ENCODE measurements at places on chromosomes 3 and 15.

- DNase-seq, result no peak
These were observed 89.9 kb downstream of the RBMS3 start for GRCh38 chr3:29370476-29371420.

- DNase-seq, result no peak
These were observed 49.2 kb upstream of the RAD18 start for GRCh38 chr3:9012521-9012920.

GRCh38 chr3:30269751-30270445 lies 336.5 kb upstream of the TGFBR2 start:
- DNase-seq, result no peak

GRCh38 chr3:150252462-150252861 lies 155.6 kb upstream of the TSC22D2 start:
- DNase-seq, result no peak

GRCh38 chr3:8596321-8597218 lies 48.0 kb downstream of the SSUH2 start:
- DNase-seq, result no peak

DNA sequence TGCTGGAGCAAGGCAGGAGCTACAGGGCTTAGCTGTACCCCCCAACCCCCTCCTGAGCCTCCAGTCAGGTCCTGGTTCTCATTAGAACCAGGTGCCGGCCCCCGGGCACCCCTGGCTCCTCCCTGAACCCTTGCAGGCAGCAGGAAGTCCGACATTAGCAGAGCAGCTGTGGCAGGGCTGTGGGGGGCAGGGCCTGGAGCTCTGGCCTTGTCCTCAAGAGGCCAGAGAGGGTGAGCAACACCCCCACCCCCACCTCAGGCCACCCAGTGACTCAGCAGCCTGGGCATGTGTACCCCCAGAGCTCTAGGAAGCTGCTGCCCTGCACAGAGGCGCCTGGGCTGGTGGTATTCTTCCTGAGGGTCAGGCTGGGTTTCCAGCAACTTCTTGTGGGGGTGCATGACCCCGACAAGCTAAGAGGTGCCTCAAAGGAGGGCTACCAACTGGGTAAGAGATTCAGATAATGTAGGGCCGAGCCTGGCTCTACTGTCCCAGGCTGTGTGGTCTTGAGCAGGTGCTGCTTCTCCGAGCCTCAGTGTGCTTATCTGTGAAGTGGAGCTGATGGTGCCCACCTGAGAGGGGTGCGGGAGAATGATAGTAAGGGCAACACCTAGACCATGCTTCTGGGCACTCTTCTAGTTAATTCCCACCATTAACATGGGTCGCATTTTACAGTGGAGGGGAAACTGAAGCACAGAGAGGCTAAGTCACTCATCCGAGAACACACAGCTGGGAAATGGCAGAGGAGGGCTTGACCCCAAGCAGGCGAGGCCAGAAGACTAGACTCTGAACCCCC lies 16.0 kb downstream of the H1-8 start:
- DNase-seq, result no peak

DNA sequence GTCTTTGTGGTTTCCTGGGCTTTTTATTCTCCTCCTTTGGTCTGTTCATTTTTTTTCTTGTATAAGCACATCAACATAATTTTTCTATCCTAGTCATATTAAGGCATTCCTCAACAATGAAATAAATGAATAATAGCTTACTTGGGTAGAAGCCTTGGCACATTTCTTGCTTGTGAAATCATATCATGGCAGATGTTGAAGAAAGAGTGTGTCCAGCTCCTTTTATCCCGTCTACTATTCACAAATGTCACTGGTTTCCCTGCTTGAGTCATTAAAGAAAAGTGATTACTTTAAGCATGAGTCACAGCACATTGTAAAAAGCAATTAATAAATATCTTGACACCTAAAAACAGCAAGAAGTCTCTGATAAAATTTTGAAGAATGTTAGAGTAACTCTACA lies 42.1 kb downstream of the MINAR1 start:
- no peak for DNase-seq

DNA sequence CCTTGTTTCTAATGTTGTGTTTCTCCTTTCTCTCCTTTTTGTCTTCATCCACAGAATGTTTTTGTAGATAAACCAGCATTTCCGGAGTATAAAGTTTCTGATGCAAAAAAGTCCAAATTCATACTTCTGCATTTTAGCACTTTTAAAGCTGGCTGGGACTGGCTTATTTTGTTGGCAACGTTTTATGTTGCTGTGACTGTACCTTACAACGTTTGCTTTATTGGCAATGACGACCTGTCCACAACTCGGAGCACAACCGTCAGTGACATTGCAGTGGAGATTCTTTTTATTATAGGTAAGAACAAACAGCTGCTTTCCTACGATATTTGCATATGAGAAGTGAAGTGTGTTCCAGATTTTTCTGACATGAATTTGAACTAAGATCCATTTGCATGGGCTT lies 199.4 kb downstream of the KCNH8 start:
- DNase-seq, result no peak

- no peak for DNase-seq
These were observed 43.4 kb downstream of the ESYT3 start for GRCh38 chr3:138477801-138478200.

- no peak for DNase-seq
These were observed 46.9 kb upstream of the SLC7A14 start for GRCh38 chr3:170632780-170633179.

GRCh38 chr3:23952646-23953045 lies 7.6 kb downstream of the NR1D2 start:
- no peak for DNase-seq

DNA sequence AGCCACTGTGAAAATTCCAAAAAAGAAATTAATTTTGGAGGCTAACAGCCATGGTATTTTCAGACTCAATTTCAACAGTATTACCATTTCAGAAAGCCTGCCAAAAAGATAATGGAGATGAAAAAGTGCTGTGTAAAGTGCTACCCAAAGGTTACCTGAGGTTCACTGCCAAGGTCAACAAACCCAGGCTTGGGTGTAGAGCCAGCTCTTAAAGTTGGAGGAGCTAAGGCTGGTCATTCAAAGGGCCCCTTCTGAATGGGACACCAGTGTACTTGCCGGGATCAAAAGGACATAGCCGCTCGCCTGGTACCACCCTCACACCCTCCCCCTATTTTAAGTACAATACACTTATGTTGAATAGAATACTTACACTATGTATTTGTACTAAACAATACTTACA lies 64.5 kb downstream of the ETV5 start:
- DNase-seq, result no peak

GRCh38 chr3:167732313-167733065 lies 2.2 kb downstream of the PDCD10 start:
- DNase-seq, result no peak

DNA sequence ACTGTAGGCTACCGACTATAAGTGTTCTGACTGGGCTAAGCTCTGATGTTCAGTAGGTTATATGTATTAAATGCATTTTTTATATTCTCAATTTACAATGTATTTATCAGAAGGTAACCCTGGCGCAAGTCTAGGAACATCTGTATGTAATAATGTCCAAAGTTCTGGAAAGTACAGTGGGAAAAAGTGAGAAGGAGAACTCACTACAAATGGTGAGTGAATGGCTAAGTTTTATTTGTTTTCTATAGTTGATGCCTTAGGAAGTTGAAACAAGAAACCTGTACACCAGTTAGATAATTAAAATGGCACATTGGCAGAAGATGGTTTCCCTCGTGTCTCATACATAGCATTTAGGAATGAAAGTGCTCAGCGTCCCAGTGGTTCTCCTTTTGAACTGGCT lies 333.4 kb upstream of the THRB start:
- DNase-seq, result no peak

DNA sequence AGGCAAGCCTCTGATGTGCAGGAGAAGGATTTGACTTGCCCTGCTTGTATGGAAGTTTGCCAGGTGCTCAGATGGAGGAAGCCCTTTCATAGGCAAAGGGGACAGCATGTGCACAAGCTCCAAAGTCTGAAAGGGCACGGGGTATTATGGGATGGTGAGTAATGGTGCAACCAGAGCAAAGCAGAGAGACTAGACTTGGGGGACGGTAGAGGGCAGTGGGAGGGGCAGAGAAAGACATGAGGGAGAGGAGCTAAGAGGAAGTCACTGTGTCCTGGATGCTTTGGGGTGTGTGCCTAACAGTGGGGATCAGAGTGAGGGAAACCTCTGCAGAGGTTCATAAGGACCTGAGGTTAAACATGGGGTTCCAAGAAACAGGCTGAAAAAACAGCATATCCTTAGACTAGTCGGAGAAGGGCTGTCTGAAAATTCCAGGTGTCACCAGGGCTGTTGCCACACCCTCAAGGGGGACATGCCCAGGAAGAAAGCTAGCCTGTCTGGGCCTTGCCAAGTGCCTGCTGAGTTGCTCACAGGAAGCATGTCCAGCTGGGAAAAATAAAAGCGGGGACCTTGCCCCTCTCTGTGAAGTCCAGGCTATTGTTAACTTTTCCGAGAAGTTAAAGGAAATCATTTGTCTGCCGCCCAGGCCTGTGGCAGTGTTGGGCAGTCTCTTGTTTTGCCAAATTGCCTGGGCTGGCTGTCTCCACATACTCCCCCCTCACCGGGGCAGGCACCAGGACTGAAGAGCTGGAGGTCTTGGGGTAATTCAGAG lies 47.1 kb downstream of the HRH1 start:
- no peak for DNase-seq

DNA sequence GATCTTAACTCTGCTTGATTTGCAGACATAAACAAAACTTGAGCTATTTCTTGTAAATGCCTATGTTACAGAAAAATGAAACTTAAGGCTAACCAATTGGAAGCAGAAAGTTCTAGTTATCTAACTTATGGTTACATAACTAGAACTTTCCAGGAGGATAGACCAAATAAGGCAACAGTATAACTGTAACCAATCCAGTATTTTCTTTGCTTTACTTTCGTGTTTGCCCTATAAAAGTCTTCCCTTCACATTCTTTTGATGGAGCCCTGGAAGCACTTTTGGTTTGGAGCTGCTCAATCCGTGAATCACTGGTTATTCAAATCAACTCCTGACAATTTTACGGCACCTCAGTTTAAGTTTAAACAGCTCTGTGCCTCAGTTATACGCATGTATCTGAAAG lies 164.6 kb downstream of the SUCLG2 start:
- DNase-seq, result no peak

- no peak for DNase-seq
These were observed 29.5 kb downstream of the GYG1 start for GRCh38 chr3:149020839-149021252.

DNA sequence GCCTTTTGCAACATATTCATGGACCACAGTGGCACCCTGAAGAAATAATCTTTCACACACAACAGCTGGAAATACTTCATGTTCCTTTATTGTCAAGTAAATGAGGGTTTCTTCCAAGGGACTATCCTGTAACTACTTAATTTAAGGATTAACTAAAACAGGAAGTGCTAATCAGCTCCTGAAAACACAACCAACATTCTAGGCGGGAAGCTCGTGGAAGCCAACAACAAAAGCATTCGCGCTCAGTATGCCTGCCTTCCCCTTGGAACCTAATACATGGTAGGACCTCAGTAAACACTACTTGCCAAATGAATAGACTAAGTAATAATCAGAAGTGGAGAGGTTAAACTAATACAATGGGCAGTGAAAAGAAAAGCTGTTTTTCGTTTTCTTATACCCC lies 300.9 kb downstream of the RORA start:
- no peak for DNase-seq

- no peak for DNase-seq
These were observed 177.0 kb downstream of the ZBBX start for GRCh38 chr3:167203062-167203461.

DNA sequence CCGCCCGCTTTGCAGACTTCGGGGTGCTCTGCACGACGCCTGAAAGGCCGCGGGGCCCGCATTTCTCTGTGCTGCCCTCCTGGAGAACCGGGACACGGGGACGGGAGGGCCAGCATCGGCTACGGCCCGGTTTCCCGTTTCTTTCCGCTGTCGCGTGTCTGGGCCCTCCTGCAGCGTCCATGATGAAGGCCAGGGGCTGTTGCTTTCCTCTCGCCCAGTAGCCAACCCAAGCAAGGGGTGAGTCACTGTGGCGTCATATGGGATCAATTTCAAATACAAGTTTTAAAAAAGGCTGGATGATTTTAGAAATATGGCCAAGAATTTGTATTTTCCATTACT lies 435 bp downstream of the SLC35G2 start:
- DNase-seq, result peak; percentile 27

DNA sequence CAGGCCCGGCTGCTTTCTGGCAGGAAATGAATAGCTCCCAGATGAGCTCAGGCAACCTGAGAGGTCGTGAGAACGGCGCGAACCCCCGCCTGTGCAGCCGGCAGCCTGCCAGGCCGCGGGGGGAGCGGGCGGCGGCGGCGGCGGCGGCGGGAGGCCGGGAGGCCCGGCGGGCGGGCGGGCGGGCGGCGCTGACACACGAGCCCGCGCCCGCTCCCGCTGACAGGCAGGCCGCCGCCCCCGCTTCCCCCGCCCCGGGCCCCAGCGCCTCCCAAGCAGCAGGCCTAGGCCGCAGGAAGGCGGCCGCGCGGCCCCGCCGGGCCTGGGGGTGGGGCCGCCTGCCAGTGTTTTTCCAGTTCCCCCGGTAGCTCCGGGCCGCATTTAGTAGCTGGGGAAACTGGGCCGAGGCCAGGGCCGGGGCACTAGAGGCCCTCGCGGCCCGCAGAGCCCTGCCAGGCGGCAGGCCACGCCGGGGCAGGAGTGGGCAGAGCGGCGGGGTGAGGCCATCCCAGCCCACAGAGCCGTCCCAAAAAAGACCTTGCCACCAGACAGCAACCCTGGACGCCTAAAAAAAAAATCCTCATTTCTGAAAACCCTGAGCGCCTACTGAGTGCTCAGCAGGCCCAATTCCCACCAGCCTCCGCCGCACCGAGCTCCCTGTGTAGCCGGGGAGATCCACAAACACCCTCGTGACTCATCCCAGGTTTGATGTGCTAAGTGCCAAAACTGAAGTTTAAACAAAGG lies 5.6 kb downstream of the HES1 start:
- peak; percentile 26 for DNase-seq

GRCh38 chr15:84598993-84599392 lies 1.8 kb upstream of the ZSCAN2 start:
- DNase-seq, result no peak

- no peak for DNase-seq
These were observed 666 bp upstream of the SEMA3F start for GRCh38 chr3:50154476-50154839.

DNA sequence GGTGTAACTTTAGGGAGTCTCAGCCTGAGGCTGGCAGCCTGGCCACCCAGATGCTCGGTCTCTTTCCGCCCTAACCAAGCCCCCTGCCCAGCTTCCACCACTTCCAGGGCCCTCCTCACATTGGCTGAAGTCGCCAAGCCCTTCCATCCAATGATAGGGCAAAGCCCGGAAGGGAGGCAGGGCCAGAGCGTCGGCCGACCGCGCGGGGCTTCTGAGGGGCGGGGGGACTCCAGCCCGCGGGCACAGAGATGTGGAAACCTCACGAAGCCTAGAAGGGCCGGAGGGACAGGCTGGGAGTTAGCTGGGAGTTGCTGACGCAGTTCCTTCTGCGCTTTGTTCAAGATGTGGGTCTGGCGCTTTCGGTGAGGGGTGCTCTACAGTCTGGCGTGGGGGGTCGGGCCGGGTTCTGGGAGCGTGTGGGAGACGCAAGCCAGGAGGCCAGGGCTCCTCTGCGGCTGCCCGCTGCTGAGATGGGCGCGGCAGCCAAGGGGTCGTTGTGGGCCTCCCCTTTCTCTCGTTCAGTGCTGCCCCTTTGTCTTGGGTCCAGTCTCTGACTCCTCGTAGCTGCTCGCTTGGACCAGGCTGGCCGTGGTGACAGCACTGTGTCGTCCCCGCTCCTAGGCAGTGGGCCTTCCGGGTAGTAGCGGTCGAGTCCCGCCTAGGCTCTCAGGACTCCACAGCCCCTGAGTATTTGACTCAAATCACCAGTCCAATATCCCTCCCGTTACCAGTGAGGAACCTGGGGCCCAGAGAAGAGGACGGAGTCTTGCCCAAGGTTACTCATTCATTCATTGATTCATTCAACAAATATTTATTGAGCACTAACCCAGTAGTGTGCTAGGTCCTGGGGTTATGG lies at the start of gene ZNF660:
ZNF660 (plus strand) TSS at position 319 of the 856 bp plus-strand sequence. CDS start 9,230 bp downstream, outside the sequence.
- no peak for DNase-seq

Measured in stimulated activated naive CD4-positive, alpha-beta T cell (primary cell).